ENCODE measurements at places on chromosomes 1 and 21. TPM values are rescaled to one million over a fixed set of nuclear protein-coding genes. Genes with fewer than 3 reads are reported as not detected.

The PLA2G2C gene
- not detected for total RNA-seq

The TNFSF4 gene
- 1.2 TPM for total RNA-seq

The LDLRAP1 gene
- 34.1 TPM for total RNA-seq

The RAB3B gene
- 1.2 TPM for total RNA-seq
